ENCODE measurements at places on chromosomes 13 and 19.

- no peak for DNase-seq
Observed at GRCh38 chr13:43764349-43764748, 22.4 kb downstream of the ENOX1 start.

- DNase-seq: no peak
Observed at GRCh38 chr13:49936968-49937273, 781 bp upstream of the SPRYD7 start.

DNA sequence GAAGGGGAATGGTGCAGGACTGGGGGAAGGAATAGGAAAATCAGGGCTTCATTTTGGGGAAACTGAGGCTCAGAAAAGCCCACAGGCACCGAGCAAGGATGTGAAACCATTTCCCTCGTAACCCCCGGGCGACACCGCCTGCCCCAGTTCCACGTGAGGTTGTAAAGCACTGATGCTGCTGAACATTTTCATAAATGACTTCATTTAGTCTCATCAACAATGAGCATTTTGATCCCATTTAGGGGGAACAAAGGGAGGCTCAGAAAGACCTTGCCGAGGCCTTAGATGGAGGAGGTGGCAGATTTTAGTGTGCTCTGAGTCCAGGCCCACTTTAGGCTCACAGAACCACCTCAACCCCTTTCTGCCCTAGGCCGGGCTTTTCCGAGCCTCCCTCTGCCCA, 20.5 kb upstream of the FBXO27 start:
- no peak for DNase-seq

DNA sequence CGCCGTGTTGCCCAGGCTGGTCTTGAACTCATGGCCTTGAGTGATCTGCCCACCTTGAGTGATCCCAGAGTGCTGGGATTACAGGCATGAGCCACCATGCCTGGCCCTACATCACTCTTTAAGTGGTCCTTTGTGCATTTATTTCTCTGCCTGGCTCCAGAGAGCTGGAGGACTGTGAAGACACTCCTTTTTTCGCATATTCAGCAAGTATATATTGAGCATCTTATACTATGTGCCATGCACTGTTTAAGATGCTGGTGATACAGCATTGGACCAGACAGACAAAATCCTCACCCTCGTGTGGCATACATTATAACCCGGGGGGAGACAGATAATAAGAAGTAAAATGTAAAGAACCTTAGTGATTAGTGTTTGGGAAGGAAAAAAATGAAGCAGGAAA, 66.8 kb upstream of the NPAS1 start:
- DNase-seq: no peak

All from nucleus accumbens (tissue), 56 donors.